Mucosa of gallbladder (tissue), 1 donor: ENCODE measurements at places on chromosomes 7 and 10.
A peak's percentile ranks its signal among the peaks of the same experiment; 100 is the strongest.

GRCh38 chr7:150978126-150978789 is at the start of gene KCNH2:
Gene KCNH2, minus strand, starts transcription at chr7:150978321. Its CDS starts 408 bp downstream, at chr7:150977913.
- DNase-seq, result no peak

DNA sequence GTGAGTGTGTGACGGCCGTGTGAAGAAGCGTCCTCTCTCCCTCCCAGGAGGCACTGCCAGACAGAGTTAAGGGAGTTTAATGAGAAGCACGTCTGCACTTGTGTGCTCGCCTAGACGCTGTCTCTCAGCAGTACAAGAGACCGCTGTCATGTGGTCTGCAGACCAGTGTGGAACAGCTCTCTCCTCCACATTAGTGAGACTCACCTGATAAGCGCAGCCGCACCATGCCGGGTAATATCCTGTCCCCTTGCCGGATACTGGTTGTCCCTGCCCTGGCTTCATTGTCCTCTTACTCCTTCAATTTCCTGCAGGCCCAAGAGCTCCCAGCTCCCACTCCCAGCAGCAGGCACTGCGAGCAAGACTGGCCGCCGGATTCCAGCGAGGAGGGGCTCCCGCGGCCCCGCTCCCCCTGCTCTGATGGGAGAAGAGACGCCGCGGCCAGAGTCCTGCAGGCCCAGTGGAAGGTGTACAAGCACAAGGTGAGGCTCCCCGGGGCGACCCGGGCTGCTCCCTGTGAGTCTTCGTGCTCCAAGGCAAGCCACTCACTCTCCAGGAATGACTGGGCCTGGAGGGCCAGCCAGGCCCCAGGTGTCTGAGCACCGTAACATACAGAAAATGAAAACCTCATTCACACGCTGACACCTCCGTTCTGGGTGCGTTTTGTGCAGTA is 33.5 kb upstream of the TTYH3 start:
- no peak for DNase-seq

DNA sequence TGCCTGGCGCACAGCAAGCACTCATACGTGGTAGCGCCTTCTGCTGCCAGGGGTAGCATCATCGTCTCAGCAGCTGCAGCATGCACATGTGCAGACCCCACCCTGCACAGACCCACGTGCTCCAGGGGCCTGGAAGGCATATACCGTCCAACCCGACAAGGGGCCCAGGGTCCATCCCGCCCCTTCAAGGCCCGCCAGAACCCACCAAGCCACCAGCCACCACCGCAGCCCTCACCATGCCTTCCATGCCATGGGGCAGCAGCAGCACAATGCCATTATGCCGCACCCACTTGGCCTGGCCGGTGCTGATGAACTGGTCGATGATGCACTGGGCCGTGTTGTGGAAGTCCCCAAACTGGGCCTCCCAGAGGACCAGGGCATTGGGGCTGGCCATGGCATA is 22.7 kb downstream of the OGDHL start:
- DNase-seq, result peak; percentile 8

DNA sequence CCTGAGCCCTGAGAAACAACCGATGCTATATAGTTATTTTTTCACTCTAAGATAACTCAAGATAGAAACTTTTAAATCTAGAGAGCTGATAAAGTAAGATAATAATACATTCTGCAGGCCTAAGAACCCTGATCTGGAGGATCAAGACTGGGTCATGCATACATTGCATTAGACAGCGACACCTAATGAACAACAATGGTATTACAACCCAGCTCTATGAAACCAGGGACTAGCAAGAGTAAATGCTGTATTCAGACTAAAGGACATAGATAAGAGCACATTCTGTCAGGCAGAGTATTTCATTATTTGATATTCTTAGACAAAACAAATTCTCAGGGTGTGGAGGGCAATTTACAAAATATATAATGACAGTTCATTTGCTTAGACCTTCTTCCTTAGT is 148.6 kb downstream of the GRK5 start:
- no peak for DNase-seq

- no peak for DNase-seq
Measured at GRCh38 chr7:379456-380138, 89.6 kb downstream of the FOXL3 start.

DNA sequence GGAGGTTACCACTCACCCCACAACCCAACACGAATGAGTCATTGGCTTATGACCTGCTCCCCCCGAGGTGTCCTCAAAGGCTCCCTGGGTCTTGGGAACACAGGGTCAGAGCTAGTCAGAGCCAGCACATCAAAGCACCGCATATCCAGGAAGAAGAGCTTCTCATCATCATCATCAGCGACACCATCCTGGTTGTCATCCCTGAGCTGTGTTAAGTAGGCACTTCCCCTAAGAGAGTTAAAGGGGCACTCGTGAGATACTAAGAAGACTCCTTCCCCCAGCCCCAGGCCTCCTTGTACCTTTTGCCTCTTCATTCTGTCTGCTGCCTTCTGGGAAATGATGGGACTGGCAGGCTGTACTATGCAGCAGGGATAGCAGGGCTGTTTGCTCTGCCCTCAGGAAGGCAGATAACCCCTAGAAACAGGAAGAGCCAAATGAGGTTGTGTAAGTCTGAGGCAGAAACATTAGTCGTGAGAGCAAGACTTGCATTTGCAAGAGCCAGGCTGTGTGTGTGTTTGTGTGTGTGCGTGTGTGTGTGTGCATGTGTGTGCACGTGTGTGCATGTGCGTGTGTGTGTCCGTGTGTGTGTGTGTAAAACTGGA is 11.1 kb upstream of the CPA1 start:
- DNase-seq, result no peak

DNA sequence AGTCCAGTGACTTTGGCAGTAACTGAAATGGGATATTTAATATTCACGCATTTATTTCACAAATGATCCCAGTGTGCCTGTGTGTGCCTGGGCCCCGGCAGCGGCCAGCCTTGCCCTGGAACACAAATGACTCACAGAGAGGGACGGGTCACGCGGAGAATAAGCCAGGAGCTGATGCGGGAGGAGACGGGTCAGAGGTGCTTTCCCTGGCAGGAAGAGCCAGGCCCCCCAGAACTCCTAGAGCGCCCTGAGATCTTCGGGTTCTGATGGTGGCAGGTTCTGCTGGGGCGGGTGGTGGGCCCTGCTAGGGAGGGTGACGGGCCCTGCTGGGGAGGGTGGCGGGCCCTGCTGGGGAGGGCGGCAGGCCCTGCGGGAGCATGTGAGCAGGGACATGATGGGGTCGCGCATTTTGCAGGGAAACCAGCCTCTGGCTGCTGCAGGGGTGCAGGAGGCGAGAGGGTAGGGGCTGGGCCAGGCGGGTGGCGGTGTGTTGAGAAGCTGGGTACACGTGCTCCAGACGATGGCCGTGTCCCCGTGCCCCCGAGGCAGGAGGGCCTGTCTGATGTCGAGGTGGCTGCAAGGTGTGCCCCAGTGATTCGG is 84.2 kb upstream of the DIP2C start:
- no peak for DNase-seq

DNA sequence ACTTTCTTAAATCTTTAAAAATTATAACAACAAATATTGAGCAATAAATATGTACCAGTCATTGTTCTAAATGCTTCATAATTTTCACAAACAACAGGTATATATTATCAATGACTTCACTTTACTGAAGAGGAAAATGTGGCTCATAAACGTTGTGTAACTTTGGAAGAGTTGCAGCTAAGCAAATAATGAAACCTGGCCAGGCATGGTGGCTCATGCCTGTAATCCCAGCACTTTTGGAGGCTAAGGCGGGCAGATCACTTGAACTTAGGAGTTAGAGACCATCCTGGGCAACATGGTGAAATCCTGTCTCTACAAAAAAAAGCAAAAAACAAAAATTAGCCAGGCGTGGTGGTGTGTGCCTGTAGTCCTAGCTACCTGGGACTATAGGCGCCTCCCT is 71.9 kb upstream of the AMPH start:
- DNase-seq, result no peak

DNA sequence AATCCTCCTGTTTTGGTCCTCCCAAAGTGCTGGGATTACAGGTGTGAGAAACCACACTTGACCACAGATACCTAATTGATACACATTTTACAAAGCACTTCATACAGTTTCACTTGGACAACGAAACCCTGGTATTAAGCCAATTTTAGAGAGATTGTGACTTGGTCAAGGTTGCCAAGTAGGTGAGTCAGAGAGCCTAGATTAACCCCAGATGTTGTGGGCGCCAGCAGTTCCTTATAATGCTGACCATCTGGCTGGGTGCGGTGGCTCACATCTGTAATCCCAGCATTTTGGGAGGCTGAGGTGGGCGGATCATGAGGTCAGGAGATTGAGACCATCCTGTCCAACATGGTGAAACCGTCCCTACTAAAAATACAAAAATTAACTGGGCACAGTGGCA is 4.9 kb upstream of the PHKG1 start:
- no peak for DNase-seq

DNA sequence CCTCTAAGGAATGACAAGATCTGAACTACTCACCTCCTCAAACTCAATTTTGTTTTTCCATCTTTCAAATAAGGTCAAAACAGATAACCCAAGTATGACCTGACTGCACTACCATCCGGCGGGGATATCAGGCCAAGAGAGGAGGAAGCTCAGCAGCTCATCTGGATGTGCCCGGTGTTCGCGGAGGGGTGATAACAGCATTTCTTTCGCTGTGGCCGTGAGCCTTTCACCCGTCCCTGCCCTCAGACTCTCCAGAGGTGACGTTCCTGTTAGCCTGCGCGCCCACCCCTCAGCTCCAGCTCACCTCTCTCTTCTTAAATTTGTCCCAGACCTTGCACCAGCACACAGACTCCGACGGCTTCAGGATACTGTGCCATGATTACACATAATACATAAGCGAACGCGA is 526 bp downstream of the ZNF248 start:
- DNase-seq, result peak; percentile 22

GRCh38 chr7:132430861-132431822 is 145.1 kb downstream of the PLXNA4 start:
- DNase-seq, result peak; percentile 15

DNA sequence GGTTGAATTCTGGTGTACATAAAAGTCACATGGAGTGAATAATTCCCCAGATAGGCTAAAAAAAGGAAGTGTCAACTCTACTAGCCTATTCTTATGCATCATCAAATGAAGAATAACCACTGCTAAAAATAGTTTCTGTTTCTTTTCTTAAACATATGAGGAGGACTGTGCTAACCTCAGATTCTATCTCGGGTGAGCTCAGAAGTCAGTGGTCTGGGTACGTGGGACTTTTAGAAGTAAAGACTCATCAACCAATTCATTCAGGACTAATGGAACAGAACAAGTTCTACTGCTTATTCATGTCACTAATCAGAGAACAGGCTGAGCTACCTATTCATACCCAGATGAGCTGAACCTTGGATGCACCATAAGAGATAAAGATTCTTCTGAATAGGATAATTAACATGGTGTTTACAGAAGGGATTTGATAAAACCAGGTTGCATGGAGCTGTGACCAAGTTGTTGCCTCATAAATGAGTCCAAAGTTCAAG is 9.5 kb upstream of the ASAH2 start:
- no peak for DNase-seq

DNA sequence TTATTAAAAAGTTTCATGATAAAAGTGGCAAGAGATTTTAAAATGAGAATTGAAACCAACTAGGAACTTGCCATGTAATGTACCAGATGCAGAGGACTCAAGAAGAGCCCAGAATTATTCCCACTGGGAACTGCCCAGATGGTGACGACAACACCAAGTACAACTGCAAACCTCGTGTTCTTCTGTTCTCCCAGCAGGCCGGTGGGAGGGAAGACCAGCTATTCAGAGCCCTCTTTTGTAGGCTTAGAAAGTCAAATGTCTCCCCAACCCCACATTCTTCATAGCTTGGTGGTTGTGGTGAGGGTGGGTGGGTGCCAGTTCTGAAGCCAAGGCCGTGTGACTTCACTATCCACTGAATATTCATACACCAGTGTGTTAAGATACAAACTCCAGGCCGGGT is 54.3 kb upstream of the ITGB1 start:
- DNase-seq, result no peak
